Stimulated activated CD4-positive, alpha-beta T cell treated with anti-CD3 and anti-CD28 coated beads, Interleukin-1b, Interleukin-23, amount 100 ng/mL, for 1 hour (primary cell): ENCODE measurements at places on chromosomes 5 and 9.

- no peak for DNase-seq
Measured at GRCh38 chr5:54845567-54845941, 139.8 kb downstream of the ESM1 start.

DNA sequence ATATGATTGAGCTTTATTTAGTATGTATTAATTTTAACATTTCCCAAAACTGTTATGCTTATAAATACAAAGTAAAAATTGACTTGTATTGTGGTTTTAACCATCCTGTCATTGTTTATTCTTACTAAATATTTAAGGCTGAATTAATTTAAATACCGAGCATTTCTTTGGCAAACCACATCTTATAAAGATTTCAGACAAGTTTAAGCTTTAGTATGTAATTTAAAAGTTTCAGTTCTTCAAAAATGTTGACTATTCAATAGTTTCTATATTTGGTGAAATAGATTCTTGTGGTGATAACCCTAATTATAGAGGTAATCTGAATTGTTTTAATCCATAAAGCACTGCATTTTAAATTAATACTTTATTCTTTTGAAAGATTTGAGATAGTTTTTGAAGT is 65.5 kb downstream of the CCNH start:
- no peak for DNase-seq

- no peak for DNase-seq
Measured at GRCh38 chr5:160075073-160075472, 44.2 kb downstream of the PWWP2A start.

GRCh38 chr5:38719403-38719802 is 126.4 kb upstream of the OSMR start:
- no peak for DNase-seq

- DNase-seq: no peak
Measured at GRCh38 chr9:86945728-86946200, 1.5 kb downstream of the GAS1 start.

DNA sequence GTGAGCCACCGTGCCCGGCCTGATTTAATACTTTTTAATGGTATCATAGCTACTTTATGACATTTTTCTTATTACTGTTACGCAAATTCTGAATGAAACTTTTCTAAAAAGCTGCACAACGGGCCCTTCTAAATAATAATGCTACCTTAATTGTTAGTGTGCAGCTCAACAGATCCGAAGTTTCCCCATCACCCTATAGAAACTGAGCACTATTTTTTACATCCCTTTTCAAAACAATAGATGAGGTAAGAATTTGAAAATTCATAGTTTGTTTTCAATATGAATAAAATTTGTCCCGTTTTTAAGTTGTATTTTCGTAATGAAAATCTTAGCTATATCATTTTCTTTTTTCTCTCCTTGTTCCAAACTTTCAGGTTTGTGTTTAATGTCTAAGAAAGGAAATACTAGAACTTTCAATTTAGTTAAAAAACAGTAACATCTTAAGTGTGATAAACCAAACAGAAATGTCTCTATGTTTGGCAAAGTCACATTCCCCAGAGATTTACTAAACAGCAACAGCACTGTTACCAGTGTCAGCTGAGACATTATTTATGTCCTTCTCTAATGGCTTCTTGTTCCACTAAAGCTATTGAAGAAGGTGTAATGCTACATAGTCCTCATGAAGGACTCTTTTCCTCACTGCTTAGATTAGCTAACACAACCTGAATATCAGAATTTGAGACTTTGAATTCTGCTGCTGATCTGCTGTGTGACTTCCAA is 22.9 kb downstream of the KIF2A start:
- no peak for DNase-seq

- no peak for DNase-seq
Measured at GRCh38 chr5:99019254-99019653, 90.4 kb upstream of the CHD1 start.

- DNase-seq: no peak
Measured at GRCh38 chr9:104339692-104340091, 164.4 kb upstream of the OR13F1 start.

GRCh38 chr5:30607301-30607894 is 586.1 kb upstream of the CDH6 start:
- DNase-seq: no peak

DNA sequence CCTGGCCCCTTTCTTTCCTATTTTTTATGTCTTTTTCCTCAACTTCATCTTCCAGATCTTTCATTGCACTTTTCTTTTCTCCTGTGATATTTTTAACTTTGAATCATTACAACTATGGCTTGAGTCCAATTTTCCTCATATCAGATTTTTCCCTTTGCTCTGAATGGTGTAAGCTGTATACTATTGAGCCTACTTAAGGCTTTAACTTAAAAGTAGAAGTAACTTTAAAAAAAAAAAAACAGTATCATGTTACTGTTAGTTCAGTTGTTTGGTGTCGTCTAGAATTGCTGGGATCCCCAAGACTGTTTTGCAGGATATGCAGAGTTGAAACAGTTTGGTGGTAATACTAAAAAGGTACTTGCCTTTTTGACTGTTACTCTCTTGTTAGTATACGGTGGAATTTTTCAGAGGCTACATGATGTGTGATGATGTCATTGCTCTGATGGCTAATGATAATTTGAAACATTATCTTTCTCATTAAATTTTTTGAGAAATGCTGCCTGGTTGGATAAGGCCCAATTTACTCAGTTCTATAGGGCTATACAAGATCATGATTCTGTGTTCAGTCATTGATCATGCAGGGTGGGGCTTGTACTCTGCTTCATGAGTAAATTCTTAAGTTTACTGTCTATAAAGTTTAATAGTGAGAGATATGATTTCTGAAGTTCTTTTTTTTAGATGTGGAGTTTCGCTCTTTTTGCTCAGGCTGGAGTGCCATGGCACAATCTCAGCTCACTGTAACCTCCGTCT is 8.8 kb downstream of the NAA35 start:
- no peak for DNase-seq

GRCh38 chr5:135360278-135361274 is 38.5 kb downstream of the MACROH2A1 start:
- DNase-seq: no peak
